ENCODE measurements at places on chromosomes 6 and 20.
A peak's percentile ranks its signal among the peaks of the same experiment; 100 is the strongest.

DNA sequence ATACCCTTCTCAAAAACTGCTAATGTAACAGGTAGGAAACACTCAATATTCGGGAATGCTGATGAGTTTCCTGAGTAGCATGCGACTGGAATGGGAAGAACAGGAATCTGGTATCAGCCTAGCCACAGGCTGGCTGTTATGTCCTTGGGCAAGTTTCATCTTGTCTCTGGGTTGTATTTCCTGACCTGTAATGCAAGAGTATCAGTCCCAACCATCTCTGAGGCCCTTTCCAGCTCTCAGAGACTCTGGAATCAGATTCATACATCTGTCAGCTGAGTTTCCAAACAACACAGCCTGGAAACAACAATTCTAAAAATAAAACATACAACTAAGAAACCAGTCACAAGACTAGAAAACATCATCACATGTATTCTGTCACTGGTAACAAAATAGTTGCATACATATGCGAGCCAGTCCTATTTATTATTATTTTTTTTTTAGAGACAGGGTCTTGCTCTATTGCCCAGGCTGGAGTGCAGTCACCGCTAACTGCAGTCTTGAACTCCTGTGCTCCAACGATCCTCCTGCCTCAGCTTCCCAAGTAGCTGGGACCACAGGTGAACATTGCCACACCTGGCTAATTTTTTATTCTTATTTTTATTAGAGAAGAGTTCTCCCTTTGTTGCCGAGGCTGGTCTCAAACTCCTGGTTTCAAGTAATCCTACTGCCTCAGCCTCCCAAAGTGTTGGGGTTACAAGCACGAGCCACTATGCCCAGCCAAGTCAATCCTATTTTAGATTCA is 16.7 kb upstream of the TFAP2A start:
- DNase-seq: no peak

DNA sequence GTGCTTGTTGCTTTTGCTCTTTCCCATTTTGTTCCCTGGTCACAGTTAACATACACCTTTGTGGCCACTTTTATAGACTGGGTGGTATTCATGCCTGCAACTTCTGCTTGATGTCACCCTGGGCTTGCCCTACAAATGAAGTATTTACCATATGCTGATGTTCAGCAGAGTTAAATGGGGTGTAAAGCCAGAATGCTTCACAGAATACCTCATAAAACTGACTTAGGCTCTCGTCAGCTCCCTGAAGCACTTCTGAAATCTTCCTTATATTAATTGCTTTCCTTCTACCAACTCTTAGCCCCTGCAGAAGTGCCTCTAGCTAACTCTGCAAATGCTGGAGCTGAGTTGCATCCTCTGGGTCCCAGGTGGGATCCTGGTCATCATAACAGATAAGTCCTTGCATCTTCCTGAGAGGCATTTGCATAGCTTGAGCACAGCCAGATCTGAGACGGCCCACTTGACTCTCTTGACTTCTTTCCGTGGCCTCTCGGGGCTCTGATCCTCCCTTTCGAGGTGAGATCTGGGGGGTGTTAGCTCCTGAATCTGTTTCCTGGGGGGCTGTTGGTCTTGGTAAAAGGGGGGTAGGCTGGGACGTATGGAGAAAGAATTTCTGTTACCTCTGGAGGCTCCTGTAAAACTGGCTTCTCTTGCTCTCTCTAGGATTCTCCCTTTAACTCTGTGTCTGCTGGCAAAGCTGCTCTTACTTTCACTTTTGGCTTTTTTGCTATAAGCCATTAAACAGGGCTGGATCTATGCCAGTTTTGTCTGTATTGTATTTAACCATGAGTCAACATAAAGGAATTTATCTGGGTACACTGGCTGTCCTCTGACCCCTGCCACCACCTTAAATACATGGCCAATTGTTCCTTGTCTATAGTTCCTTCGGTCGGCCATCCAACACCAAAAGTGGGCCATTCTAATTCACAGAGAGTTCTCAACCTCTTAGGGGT is 223.0 kb upstream of the SYNCRIP start:
- no peak for DNase-seq

- no peak for DNase-seq
These were observed 158.3 kb upstream of the EEF1E1 start for GRCh38 chr6:8260610-8261009.

GRCh38 chr6:145886228-145886956 is 71.8 kb upstream of the FBXO30 start:
- DNase-seq: no peak

- DNase-seq: peak; percentile 96
These were observed 132.2 kb downstream of the OGFRL1 start for GRCh38 chr6:71420693-71421328.

GRCh38 chr6:6811128-6812009 is 222.8 kb downstream of the LY86 start:
- DNase-seq: no peak

DNA sequence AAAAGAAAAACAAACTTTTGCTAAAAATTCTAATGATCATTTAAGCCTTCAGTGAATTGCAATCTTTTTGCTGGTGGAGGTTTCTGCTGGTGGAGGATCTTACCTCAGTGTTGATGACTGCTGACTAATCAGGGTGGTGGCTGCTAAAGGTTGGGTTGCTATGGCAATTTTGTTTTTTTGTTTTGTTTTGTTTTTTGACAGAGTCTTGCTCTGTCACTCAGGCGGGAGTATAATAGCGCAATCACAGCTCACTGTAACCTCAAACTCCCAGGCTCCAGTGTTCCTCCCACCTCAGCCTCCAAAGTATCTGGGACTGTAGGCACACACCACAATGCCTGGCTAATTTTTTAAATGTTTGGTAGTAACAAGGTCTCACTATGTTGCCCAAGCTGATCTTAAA is 94.7 kb downstream of the ANKRD6 start:
- DNase-seq: no peak

GRCh38 chr6:154604119-154604518 is 93.6 kb upstream of the CNKSR3 start:
- no peak for DNase-seq

- DNase-seq: no peak
These were observed 172.3 kb downstream of the ERMARD start for GRCh38 chr6:169923468-169924464.

- DNase-seq: no peak
These were observed 96.8 kb downstream of the PSMG4 start for GRCh38 chr6:3355358-3356055.

Data from cardiac septum (tissue), 1 donor.